ENCODE measurements at places on chromosomes 1 and 21.

GRCh38 chr21:41824466-41825207 lies 54.5 kb downstream of the PRDM15 start:
- H3K27me3 ChIP-seq = no peaks in the 10 kb centered on the region
- no peaks in the 10 kb centered on the region for H3K4me1 ChIP-seq
- no peaks in the 10 kb centered on the region for H3K36me3 ChIP-seq
- H3K4me3 ChIP-seq = no peak overlapping the region
- DNase-seq = no peak

- H3K4me3 ChIP-seq = no peak overlapping the region
- DNase-seq = no peak
- no peak overlapping the region for H3K27ac ChIP-seq
- no peaks in the 10 kb centered on the region for H3K36me3 ChIP-seq
- no peaks in the 10 kb centered on the region for H3K27me3 ChIP-seq
These were observed 196.3 kb downstream of the TTLL7 start for GRCh38 chr1:83802460-83803152.

DNA sequence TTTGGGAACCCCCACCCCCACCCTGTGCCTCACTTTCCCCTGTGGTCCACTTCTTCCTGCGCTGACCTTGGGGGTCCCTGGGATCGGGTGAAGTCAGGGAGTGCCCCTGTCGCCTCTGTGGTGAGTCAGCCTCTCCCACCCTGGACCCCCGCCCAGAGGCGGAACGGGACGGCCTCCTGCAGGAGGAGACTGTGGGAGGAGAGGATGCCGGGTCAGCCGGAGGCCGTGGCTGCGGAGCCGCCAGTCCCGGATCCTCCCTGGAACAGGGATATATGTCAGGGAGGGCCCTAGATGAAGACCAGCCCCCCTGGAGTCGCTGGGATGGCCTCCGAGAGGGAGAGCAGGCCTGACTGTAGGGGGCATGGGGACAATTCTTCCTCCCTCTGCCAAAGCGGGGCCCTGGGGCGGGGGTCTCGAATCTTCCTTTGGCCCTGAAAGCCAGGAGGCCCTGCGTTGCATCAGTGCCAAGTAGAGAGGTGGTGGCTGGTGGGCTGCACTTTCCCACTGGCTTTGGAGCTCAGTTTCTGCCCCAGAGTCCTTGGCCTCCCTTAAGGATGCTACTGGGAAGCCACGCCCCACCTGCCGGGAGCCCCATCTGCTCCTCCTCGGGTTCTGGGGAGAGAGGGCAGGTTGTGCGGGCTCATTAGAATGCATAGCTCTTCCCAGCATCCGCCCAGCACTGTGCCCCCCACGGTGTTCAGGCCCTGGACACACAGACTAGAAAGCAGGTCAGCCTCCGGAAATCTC lies 930 bp downstream of the ARHGEF10L start:
- no peaks in the 10 kb centered on the region for H3K27me3 ChIP-seq
- no peaks in the 10 kb centered on the region for H3K36me3 ChIP-seq
- H3K4me3 ChIP-seq = peak overlapping the region; percentile 80

GRCh38 chr1:2610036-2610959 lies 22.5 kb downstream of the MMEL1 start:
- H3K4me1 ChIP-seq = no peaks in the 10 kb centered on the region
- no peak overlapping the region for H3K4me3 ChIP-seq
- no peaks in the 10 kb centered on the region for H3K27me3 ChIP-seq
- DNase-seq = no peak
- no peak overlapping the region for H3K27ac ChIP-seq
- no peaks in the 10 kb centered on the region for H3K36me3 ChIP-seq

DNA sequence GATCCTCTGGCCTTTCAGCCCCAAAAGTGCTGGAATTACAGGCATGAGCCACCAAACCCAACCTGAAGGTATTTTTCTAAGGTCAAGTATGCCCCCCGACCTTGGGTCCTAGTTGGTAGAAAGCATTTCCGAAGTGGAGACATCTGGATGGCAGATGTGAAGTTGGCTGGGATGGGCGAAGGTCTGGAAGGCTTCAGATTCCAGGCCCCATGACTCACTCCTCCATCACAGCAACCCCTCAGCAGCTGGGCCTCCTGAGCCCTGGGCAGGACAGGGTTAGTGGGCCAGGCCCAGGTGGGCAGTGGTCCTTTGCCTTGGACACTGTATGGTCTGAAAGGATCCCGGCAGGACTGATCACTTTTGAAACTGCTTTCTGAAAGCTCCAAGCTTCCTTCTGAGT lies 23.3 kb downstream of the NAV1 start:
- no peak for DNase-seq
- H3K4me1 ChIP-seq = no peaks in the 10 kb centered on the region
- no peaks in the 10 kb centered on the region for H3K36me3 ChIP-seq
- no peak overlapping the region for H3K27ac ChIP-seq

- no peaks in the 10 kb centered on the region for H3K36me3 ChIP-seq
- H3K4me3 ChIP-seq = no peak overlapping the region
- no peaks in the 10 kb centered on the region for H3K27me3 ChIP-seq
- H3K4me1 ChIP-seq = no peaks in the 10 kb centered on the region
These were observed 42.8 kb downstream of the UBASH3A start for GRCh38 chr21:42446531-42446930.

DNA sequence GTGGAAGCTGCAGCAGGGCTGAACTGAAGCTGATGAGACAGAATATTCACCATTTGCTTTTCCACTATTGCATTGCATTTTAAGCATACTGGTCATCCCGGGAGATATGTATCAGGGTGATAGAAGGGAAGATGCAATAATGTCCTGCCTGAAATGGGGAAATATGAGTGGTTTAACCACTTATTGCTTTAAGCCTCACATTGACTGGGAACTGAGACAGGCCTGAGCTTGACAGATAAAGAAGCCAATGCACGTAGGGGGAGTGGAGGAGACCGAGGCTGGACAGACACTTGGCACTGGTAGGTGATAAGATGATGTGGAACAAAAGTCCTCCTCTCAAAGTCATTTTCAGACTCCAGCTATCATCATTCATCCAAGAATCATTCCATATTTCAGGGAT lies 911.7 kb upstream of the NCAM2 start:
- H3K4me3 ChIP-seq = no peak overlapping the region
- no peaks in the 10 kb centered on the region for H3K27me3 ChIP-seq
- no peaks in the 10 kb centered on the region for H3K4me1 ChIP-seq
- no peak overlapping the region for H3K27ac ChIP-seq
- no peak for DNase-seq
- no peaks in the 10 kb centered on the region for H3K36me3 ChIP-seq

DNA sequence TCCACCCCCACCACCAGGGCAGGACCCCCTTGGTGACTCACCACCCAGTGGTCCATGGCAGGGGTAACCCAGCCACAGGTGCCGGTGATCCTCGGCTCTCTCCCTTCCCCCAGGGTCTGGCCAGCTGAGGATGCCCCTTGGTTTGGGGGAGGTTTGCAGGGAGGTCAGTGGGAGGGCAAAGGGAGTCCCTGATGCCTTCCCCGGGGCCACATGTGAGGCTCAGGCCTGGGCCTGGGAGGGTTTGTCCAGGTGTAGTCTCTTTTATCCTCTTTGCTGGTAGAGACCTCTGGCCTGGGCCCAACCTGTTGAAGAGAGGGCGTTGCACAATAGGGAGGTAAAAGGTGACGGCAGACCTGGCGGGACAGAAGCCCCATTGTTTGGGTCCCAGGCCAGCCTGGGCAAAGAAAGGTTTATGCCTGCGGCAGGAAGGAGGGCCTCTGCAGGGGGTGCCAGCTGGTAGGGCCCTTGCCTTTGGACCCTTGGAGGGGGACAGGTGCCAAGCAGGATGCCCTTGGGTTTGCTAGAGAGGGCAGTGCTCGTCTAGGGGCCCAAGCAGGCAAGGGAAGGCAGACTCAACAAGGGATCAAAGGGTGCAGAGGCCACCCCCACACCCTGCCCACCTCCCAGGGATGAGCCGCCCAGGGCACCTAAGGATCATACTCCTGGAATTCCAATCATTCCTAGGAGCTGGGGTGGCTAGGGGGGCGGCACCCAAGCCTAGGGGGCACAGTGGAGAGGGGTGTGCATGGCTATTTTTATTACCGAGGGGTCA lies 760 bp upstream of the TINAGL1 start:
- H3K27me3 ChIP-seq = no peaks in the 10 kb centered on the region
- H3K4me3 ChIP-seq = no peak overlapping the region
- H3K36me3 ChIP-seq = no peaks in the 10 kb centered on the region
- DNase-seq = peak; percentile 39
- no peak overlapping the region for H3K27ac ChIP-seq

DNA sequence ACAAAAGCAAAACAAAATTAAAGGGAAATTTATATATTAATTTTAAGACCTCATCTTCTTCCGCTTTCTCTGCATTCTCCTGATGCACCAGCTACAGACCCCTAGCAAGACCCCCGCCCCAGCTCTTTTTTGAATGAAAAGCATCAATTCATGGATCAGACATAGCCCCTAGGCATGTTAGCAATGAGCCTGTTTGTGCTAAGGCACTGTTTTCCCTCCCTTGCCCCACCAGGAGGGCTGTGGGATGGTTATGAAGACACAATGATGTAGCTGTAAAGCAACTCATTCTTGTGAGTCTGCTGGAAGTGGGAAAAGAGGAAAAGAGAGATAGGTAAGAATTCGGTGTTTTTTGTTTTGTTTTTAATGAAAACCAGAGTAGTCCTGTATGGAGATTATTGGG lies 88.5 kb upstream of the ZBTB18 start:
- peak; percentile 62 for DNase-seq
- H3K27ac ChIP-seq = no peak overlapping the region
- no peaks in the 10 kb centered on the region for H3K4me1 ChIP-seq
- no peak overlapping the region for H3K4me3 ChIP-seq

GRCh38 chr1:156583821-156584622 lies 4.5 kb downstream of the TTC24 start:
- H3K4me1 ChIP-seq = peaks cover 1% of the 10 kb centered on the region
- no peaks in the 10 kb centered on the region for H3K27me3 ChIP-seq
- peak; percentile 92 for DNase-seq
- no peak overlapping the region for H3K27ac ChIP-seq
- H3K36me3 ChIP-seq = no peaks in the 10 kb centered on the region

- DNase-seq = no peak
- H3K36me3 ChIP-seq = no peaks in the 10 kb centered on the region
- no peaks in the 10 kb centered on the region for H3K4me1 ChIP-seq
- no peak overlapping the region for H3K27ac ChIP-seq
These were observed 121.5 kb upstream of the SOD1 start for GRCh38 chr21:31537872-31538576.

DNA sequence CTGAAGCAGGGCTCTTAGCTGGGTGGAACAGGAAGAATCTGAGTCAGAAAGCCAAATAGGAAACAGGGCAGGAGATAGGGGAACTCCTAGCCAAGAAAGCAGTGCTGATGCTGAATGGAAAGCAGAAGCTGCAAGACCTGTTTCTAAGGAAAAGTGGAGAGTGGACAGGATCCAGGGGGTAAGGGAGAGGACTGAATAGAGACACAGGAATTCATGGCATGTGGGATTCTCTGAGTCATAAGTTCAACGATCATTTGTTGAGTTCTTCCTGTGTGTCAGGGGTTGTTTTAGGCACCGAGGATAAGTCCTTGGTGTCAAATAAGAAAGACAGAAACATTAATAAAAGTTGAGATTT lies 153.8 kb upstream of the FGGY start:
- H3K4me3 ChIP-seq = no peak overlapping the region
- peak; percentile 93 for DNase-seq
- H3K27me3 ChIP-seq = no peaks in the 10 kb centered on the region
- no peaks in the 10 kb centered on the region for H3K36me3 ChIP-seq
- H3K4me1 ChIP-seq = peaks cover 7% of the 10 kb centered on the region

- DNase-seq = peak; percentile 74
- peaks cover 14% of the 10 kb centered on the region for H3K4me1 ChIP-seq
- H3K4me3 ChIP-seq = no peak overlapping the region
These were observed 10.2 kb downstream of the CXADR start for GRCh38 chr21:17523007-17523451.

- DNase-seq = peak; percentile 26
- H3K36me3 ChIP-seq = no peaks in the 10 kb centered on the region
- no peaks in the 10 kb centered on the region for H3K27me3 ChIP-seq
- H3K27ac ChIP-seq = no peak overlapping the region
- no peak overlapping the region for H3K4me3 ChIP-seq
These were observed 62.5 kb downstream of the CD58 start for GRCh38 chr1:116508085-116508983.

GRCh38 chr1:29519788-29520110 lies 283.4 kb downstream of the PTPRU start:
- no peak overlapping the region for H3K27ac ChIP-seq
- H3K27me3 ChIP-seq = no peaks in the 10 kb centered on the region
- no peaks in the 10 kb centered on the region for H3K36me3 ChIP-seq
- no peak for DNase-seq
- no peaks in the 10 kb centered on the region for H3K4me1 ChIP-seq

DNA sequence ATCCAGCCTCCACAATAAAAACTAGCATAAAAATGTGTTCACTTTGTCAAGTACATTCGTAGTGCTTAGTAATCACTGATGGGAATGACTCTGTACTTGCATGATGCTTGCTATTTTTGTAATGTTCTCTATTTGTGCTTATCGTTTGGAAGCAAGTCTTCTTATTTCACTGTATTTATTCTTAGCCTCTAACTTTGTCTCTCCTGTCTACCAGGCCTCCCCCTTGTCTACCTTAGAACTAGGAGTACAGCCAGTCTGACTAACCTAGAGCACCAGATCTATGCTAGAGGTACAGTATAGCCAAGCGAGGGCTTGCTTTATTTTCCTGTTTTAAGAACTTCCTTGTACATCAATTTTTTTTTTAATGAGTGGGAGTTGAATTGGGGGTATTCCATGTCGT lies 108.2 kb downstream of the VPS13D start:
- no peak for DNase-seq
- no peak overlapping the region for H3K27ac ChIP-seq
- H3K4me1 ChIP-seq = no peaks in the 10 kb centered on the region
- no peaks in the 10 kb centered on the region for H3K36me3 ChIP-seq
- no peaks in the 10 kb centered on the region for H3K27me3 ChIP-seq

DNA sequence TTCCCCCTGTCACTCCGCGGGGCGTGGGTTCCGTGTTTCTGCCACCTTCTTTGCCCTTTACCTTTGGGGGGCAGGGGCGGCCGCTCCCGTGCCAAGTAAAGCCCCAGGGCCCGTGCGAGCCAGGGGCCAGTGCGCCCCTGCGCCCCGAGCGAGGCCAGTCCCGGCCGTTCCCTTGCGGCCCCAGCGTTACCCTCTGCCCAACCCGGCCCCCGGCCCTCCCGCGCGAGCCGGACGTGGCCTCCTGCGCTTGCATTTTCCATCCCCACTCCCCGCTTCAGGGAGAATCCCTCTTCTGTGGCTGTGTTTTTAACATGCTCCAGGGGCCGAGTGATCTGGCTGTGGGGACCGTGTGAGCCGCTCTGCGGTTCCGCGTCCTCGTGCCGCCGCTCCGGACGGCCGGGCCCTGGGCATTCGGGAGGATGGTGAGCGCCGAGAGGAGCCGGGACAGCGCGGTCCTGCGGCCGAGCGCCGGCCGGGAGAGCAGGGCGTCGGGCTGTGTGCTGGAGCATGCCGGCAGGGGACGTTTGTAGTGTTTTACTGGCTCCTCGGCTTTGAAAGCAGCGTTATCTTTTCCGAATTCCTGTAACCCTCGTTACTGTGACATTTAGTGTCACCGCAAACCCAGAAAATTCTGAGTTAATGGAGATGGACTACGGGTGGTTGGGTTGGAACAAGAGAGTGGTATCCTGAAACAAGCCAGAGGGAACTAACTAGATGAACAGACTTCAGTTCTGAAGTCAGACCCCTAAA lies 1.0 kb downstream of the GALNT2 start:
- peaks cover 5% of the 10 kb centered on the region for H3K4me1 ChIP-seq
